ENCODE measurements at places on chromosomes 12 and 14.

GRCh38 chr14:85533023-85533860 is 3.3 kb downstream of the FLRT2 start:
- DNase-seq = no peak

DNA sequence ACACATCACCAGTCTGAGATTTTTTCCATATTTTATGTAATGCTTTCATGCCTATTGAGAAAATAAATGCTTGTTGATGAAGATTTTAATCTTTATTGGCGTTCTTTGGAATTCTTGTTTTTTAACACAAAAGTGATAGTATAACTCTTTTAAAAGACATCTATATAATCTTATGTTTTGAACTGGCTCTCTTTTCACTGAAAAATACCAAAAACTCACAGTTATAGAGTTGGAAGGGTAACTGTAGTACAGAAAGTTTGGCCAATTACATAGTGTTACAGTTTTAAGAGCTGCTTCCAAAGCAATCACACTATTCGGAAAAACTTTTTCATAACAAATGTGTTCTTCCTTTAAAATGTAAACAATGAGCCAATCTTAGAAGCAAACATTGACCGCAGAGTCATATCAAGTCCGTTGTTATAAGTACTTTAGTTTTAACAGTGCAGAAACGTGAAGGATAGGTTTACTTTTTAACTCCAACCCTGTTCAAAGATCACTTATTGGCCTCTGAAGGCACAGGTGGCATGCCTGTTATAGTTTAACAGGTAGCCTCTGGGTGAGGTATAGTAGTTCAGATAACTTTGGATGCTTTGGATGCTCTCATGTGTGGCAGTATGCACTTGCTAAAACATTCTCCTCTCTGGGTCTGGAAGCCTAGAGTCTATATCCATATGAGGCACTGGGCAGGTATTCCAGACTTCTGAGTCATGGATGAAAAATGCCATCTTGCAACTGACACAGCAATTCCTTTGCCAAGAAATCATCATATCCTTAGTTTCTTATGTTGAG is 12.1 kb upstream of the NTN4 start:
- no peak for DNase-seq

DNA sequence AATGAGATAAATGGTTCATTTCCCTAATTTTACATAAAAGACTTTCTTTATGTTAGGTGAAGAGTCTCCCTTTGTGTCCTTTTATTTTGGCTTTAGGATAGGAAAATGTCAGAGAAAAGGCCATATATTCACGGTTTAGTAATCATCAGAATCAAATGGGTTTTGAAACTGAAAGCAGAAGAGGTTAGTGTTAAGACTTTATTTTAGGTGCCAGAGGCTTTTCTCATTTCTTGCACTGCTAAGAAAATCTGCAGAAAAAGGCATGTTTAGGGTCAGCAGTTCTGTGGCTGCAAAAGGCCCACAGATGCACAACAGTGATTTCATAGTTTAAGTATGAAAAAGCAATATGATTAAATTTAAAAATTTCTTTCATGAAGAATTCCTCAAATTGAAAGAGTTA is 80.4 kb upstream of the SINHCAF start:
- DNase-seq = no peak

DNA sequence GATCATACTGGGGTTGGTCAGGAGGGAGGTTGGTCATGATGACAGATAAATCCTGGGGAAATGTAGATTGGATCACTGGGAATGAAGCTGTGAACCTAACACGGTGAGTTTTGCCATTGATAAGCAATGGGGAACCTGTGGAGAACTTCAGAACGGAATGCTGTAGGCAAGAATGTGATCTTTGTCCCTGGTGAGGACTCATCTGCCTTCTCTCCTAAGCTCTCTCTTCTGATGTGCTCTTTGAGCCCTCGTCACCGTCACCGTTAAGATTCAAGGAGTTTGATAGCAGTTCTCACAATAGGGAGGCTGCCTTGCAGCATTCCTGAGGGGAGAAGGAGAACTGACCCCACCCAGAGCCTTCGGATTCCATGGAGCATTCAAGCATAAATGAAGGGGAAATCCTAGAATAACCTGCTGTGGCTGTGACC is 217.6 kb downstream of the ANO6 start:
- DNase-seq = no peak

DNA sequence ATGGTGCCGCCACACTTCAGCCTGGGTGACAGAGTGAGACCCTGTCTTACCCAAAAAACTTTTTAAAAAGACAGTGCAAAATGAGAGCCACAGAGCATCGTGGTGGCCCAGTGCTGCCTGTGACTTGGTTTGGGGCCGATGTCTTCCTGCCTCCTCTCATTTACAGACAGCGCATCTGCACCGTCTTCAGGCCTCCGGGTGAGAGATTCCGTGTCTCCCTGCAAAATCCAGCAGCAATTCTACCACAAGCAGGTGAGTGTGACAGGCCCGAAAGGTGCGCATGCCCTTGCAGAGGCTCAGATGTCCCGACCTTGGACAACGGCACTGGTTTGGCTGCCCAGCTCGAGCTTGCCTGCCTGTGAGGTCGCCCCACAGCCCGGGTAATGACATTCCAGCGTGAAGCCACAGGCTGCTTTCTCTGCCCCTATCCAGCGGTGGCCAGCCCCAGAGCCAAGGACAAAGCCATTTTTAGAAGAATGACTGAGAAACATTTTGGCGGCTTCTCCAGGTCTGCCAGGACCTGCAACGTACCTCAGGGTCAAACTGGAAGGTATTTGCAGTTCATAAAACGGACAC is 70.3 kb upstream of the RFLNA start:
- no peak for DNase-seq

All from stimulated activated CD4-positive, alpha-beta T cell treated with anti-CD3 and anti-CD28 coated beads, Interleukin-1b, Interleukin-23, amount 100 ng/mL, for 48 hours (primary cell).